ENCODE measurements at places on chromosomes 3 and 15.

DNA sequence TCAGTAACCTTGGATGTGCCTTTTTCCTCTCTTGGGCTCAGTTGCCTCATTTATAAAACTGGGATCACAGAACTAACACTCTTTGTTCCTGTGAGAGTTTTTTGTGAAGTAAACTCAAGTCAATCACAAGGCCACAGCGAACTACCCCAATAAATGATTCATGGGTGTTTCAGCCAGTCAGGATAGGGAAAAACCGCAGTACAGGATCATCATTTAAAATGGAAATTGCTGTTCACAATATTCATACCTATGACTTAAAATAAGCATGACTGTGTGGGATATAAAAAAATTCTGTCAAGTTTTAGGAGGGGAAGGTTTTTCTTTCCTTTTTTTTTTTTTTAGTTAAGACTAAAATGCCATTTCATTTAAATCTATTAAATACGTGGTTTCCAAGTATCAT lies 238.1 kb downstream of the CHST2 start:
- DNase-seq, result no peak

DNA sequence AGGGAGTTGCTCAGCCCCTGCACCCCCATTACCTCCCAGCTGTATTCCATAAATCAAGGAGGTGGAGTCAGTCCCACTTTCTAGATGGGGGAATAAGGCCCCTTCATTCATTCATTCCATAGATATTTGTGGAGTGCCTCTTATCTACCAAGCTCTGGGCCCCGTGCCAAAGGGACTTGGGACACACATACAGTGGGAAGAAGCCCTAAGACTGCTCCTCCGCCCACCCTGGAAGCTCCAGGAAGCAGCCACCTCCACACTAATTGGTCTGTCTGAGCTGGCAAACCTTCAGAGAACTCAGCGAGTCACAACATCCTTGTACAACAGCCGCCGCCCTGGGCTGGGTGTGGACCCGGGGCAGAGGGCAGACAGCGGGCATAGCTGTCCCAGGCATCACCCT lies 6.4 kb downstream of the STRA6 start:
- DNase-seq, result no peak

- DNase-seq, result no peak
Observed at GRCh38 chr15:76187163-76187562, 124.1 kb downstream of the ETFA start.

DNA sequence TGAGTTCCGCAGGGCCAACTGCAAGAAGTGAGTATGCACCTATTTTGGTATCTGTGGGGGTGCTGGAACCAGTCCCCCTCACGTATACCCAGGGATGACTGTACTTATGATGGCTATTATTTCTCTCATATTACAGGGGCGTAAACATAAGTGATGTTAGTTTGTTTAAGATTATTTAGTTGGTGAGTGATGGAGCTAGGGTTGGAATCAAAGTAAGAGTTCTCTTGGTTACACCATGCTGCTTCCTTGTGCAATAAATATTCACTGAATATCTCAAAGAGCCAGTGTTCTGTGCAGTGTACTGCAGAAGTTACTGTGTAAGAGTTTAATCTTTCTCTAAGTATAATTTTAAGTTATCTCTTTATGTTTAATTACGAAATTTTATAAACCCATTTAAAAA lies 12.8 kb upstream of the UTS2B start:
- DNase-seq, result no peak

- DNase-seq, result no peak
Observed at GRCh38 chr15:70082281-70082900, 15.3 kb downstream of the TLE3 start.

GRCh38 chr3:183701744-183702143 lies 4.1 kb downstream of the YEATS2 start:
- no peak for DNase-seq

DNA sequence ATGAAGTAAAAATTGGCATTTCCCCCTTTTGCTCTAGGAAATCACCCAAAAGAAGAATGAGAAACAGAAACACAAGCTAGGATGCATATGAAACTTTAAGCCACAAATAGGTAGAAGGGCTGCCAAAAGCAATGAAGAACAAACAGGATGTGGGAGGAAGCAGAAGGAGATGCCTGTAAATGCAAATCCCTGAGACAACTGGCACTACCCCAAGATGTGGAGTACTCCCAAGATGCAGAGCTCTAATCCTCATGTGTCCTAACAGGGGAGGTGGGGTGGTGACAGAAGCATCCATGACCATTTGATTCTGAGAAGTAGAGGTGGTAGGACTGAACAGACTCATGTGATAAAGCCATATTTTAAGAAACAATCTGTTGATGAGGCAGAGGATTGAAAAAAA lies 31.9 kb upstream of the ZNF280D start:
- no peak for DNase-seq

DNA sequence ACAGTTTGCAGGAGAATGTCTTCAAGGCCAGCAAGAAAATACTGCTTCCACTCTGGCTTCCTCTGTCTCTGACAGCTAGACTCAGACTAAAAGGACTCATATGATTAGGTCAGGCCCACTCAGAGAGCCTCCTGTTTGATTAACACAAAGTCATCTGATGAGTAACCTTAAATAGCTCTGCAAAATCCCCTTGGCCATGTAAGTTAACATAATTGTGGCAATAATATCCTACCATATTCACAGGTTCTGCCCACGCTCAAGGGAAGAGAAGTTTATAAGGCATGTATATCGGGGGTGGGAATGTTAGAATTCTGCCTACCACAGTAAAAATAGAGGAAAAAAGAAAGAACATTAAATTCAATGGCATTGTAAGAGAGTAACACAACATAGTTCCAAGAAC lies 20.6 kb upstream of the HHATL start:
- no peak for DNase-seq

- no peak for DNase-seq
Observed at GRCh38 chr15:49906966-49907365, 212.1 kb downstream of the ATP8B4 start.

- DNase-seq, result no peak
Observed at GRCh38 chr15:33699691-33700447, 268.4 kb upstream of the CHRM5 start.

DNA sequence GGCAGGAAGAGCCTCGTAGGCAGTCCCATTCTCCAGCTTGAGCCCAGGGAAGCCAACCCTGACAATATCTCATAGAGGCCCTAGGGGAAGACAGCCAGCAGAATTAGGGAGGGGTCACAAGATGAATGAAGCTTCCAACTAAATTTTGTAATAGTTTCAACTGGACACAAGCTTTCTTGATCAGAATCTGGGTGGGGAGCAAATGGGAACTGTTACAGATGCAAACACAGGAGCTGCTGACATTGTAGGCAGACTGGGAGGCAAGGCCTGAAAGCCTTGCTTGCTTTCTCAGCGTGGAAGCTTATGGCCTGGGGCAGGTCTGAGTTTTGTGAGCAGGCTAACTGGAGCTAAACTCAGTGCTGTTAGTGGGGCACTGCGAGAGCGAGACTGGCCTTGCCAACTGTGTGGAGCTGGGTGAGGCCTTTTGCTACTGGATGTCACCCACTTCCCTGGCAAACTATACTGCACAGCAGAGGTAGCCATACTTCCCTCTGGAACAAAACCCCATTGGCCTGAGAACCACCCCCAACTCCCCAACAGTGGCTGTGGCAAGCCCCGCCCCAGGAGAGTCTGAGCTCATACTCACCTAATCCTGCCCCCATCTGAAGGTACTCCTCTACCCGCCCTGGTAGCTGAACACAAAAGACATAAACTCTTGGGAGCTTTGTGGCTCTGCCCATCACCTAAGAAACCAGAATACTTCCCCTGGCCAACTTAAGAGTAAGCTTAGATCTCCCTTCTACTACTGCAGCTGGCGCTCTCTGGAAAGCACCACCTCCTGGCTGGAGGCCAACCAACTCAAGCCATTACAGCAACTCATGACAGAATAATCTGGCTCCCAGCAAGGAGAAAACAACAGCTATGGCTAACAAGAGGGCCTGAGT lies 42.9 kb downstream of the CFAP20DC start:
- no peak for DNase-seq

GRCh38 chr3:130711565-130712324 lies 34.9 kb downstream of the PIK3R4 start:
- no peak for DNase-seq

GRCh38 chr3:16294844-16295243 lies 29.8 kb downstream of the OXNAD1 start:
- no peak for DNase-seq

GRCh38 chr3:133330522-133330921 lies 69.3 kb upstream of the BFSP2 start:
- DNase-seq, result no peak

DNA sequence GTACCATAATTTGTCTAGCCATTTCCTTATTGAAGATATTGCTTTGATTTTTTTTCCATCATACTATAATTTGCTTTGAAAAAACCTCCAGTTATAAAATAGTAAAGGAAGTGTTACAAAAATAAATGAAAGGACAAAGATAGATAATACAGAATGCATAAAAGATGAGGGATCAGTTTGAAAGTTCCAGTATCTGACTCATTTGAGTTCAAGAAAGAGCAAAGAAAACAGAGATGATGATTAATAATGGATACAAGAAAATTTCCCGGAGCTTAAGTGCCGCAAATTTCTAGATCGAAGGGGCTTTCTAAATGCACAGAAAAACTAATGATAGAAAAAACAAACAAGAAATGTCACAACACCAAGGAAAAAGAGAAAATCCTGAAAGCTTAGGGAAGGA lies 4.3 kb downstream of the WDR48 start:
- DNase-seq, result no peak

- DNase-seq, result no peak
Observed at GRCh38 chr3:30428251-30428650, 178.2 kb upstream of the TGFBR2 start.

GRCh38 chr3:77489216-77489615 lies 449.3 kb downstream of the ROBO2 start:
- DNase-seq, result no peak

DNA sequence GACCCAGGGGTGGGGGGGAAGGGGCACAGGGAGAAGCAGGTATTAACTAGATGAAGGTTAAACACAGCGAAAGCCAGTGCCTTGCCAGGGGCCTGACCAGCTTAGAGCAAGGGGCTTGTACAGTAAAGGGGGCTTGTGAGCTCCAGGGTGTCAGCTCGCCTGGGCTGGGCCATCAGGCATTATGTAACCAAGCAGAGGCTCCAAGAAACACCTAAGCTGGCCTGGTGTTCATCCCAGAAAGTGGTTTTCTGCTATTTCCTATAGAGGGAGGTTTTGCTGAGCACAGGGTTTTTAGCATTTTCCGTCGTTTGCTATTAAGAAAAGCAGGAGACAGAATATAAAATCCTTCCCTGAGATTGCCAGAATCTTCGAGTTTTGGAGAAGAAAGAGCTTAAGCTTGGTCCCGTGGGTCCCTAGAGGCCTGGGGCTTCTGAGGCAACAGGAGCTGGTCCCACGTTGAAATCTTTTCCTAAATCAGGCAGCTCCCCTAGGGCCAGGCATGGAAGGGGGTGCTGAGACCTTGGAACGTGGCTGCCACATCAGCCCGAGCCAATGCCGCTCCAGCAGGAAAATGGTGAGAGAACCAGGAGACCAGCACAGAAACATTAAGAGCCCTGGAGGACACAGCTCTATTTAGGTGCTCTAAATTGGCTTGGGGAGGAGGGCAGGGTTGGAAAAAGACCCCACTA lies 71.4 kb downstream of the ISG20 start:
- DNase-seq, result no peak

- no peak for DNase-seq
Observed at GRCh38 chr15:41629463-41629862, 30.7 kb upstream of the MGA start.

GRCh38 chr15:46696281-46696680 lies 1021.0 kb upstream of the SEMA6D start:
- no peak for DNase-seq

- no peak for DNase-seq
Observed at GRCh38 chr3:72102112-72102616, 317.2 kb upstream of the PROK2 start.

GRCh38 chr15:99430881-99431401 lies 134.8 kb upstream of the MEF2A start:
- no peak for DNase-seq

- DNase-seq, result no peak
Observed at GRCh38 chr3:52856666-52857065, 21.8 kb upstream of the MUSTN1 start.

DNA sequence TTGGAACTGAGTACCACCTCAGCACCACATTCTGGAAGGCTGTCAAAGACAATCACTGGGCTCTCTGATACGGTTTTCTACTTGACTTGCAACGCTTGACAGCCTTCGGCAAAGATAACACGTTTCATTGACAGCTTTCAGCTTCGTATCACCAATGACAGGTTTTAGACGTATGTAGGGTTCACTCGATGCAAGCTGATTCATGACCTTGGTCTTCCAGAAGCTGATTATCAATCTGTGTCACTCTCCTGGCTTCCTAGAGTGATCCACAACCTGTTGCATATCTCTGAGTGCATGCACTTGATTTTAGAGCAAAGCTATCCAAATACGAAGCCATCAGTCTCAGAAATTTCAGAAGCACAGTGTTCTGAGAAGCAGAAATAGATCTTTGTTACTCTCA lies 381.6 kb downstream of the FEZF2 start:
- no peak for DNase-seq

DNA sequence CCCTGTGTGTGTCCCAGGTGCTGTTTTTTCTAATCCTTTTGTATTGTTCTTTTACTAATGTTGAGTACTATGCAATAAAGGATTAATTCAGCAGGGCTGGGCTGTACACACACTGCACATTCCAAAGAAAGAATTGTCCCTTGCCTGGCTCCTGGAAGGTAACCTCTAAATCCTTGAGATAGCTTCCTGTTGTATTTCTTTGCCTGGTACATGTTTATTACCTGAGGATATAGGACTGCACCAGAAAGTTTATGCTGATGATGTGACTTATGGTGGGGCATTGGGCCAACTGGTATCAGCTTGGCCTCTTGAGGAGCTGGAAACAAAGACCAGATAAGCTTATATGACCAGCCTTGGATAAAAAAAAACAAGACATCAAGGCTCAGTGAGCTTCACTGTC lies 26.6 kb upstream of the FAN1 start:
- DNase-seq, result no peak

DNA sequence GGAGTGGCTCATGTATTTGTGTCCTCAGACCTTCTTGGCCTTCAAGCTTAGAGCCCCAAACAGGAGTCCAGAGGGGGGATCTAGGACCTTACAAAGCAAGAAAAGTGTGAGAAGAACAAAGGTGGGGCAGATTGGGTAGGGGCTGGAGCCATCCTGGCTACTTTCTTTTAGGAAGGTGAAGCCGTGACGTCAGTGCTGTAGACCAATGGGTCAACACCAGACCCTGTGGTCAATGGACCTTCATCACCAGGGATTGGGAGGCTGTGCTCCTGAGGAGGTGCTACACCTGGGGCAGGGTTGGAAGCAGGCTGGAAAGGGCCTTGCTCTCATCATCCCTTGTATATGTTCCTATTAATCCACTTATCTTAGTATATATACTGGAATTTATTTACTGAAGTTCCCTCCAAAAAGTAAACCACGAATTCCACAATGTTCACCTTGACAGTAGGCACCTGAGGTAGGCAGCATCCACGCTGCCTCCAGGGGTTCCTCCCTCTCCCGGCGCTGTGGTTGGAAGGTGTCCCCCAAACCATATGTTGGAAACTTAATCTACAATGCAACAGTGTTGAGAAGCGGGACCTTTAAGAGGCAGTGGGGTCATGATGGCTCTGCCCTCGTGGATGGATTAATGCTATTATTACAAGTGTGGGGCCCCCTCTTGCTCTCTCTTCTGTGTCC lies 21.4 kb upstream of the MCCC1 start:
- no peak for DNase-seq

GRCh38 chr15:94240480-94240879 lies 9.1 kb downstream of the MCTP2 start:
- DNase-seq, result no peak
